ENCODE measurements at places on chromosomes 3 and 15.

DNA sequence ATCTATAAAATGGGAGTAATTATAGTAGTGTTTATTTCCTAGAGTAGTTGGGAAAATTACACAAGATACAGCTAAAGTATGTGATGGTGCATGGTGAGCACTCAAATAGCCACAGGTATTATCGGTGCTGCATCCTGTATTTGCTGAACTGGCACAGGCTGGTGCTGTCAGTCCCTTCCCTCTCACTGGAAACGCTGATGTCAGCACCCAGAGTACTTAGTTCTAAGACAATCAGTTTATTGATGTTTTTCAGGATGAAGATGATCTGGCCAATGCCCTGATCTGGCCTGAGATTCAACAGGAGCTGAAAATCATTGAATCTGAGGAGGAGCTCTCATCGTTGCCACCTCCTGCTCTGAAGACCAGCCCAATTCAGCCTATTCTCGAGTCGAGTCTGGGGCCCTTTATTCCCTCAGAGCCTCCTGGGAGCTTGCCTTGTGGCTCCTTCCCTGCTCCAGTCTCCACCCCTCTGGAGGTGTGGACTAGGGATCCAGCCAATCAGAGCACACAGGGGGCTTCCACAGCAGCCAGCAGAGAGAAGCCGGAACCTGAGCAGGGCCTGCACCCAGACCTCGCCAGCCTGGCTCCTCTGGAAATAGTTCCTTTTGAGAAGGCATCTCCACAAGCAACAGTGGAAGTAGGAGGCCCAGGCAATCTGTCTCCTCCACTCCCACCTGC, 49.7 kb downstream of the TMEM39A start:
- DNase-seq: no peak

GRCh38 chr15:84079885-84080777, 155.4 kb upstream of the GOLGA6L4 start:
- DNase-seq: peak; percentile 77

GRCh38 chr3:59426821-59427565, 377.2 kb upstream of the CFAP20DC start:
- DNase-seq: no peak

- no peak for DNase-seq
These were observed 121.6 kb downstream of the UBE2E2 start for GRCh38 chr3:23324745-23325144.

- DNase-seq: peak; percentile 37
These were observed 53.1 kb upstream of the ULK4 start for GRCh38 chr3:42014921-42015533.

DNA sequence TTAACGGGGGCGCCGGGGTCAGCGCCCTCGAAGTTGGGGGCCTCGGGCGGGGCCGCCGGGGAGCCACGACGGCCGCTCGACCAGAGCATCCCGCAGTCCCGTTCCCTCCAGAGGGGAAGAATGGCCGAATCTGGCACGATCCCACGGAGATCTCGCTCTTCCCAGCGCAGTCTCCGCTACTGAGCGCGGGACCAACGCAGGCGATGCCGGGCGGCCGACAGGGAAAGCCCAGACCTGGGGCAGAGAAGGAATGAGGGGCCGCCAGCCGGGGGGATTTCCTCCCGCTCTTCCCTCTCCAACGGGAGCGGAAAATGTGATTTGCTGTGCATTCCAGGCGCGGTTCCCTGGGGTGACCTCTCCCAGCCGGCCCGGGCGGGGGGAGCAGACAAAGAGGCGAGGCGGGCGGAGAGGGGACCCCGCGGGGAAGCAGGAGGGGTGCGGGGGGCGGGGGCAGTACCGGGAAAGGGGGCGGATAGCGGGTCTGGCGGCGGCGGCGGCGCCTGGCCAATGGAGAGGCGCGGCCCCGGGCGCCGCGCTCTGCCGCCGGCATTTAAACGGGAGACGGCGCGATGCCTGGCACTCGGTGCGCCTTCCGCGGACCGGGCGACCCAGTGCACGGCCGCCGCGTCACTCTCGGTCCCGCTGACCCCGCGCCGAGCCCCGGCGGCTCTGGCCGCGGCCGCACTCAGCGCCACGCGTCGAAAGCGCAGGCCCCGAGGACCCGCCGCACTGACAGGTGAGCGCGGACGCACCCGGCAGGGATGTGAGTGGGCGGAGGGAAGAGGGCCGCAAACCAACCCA, at the start of gene GREM1:
TSS of gene GREM1 (plus strand) at position 579 of the 801 bp plus-strand sequence. CDS start 12,687 bp downstream, outside the sequence.
- peak; percentile 91 for DNase-seq

DNA sequence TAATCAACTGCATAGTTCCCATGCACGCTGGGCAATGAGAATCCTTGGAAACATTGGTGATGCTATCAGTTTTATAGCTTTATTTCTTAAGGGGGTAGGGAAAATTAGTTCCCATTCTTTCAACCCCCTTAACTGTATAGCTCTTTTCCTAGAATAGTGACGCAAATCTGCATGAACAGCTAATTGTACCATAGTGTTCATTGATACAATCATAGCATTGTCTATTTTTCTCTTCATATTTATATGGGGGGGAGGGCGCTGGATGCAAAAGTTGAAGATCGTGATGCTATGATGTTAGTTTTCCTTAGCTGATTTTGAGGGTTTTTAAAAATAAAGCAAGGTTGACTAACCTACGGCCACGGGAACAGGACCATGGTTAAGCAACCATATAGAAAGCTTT, 32.4 kb upstream of the SAMMSON start:
- no peak for DNase-seq

GRCh38 chr3:31220431-31220830, 312.3 kb upstream of the STT3B start:
- no peak for DNase-seq

GRCh38 chr3:111260878-111261277, 189.3 kb downstream of the NECTIN3 start:
- DNase-seq: no peak

DNA sequence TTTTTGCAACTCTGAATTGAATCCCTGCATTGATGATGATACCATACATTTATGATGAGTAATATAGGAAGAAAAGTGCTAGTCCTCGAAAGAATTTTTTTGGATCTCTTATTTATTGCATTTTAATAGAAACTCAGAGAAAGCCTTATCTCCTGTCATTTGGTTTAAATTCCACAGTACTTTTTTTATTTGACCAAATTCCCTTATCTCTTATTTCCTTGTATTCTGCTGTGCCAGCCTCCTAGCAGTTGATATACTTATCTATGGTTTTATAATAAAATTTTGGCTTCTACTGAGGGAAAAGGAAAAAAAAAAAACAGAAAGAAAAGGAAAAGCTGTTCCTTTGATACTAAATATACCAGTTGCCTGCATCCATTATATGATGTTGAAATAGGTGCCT, 535.1 kb upstream of the NR2F2 start:
- no peak for DNase-seq

DNA sequence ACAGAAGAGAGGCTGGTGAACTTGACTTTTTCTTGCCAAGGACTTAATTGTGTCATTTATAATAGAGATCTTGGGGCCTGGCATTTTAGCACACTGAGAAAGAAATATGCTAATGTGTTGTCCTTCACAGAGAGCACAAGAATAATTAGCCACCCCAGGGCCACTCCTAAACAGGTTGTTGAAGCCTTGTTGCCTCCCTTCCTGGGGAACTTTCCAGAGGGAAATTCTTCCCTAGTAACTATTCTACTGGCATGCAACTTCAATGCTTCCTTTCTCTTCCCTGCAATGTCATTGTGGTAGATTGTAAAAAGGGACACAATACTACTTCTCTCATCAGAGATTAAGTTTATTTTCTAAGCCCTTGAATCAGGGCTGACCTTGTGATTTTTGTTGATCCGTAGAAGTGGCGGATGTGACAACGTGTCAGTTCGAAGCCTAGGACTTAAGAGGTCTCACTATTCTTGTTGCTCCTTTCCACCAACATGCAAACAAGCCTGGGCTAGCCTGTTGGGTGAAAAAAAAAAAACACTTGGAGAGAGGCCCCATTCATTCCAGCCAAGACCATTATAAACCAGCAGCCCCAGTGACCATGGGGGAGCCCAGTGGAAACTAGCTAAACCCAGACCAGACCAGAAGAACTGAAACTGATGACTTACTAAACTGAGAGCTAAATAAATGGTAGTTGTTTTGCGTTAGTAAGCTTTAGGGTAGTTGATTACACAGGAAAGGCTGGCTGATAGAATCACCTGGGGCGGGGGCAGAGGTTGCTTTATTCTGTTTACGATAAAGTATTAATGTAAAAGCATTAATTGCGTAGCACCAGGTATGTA, 287.2 kb downstream of the SHQ1 start:
- DNase-seq: peak; percentile 57

DNA sequence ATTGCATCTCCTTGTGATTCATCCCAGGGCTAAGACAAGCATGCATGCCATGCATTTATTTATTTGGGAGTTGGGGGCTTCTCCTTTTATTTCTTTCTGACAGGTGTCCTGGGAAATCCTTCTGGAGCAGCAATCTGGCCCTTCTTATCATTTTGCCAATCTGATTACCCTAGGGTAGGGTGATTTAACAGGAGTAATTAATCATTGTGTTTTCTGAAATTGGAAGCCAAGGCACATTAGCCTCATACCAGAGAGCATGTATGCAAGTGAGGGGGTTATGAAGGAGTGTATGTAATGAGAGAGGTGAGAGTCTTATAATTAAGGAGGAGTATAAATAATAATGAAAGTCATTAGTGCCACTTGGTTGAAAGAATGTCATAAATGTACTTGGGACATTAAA, 37.4 kb upstream of the ARPP21 start:
- no peak for DNase-seq

- no peak for DNase-seq
These were observed 26.3 kb downstream of the SCN11A start for GRCh38 chr3:39025222-39025970.

GRCh38 chr3:42537350-42537749, 34.9 kb downstream of the VIPR1 start:
- peak; percentile 8 for DNase-seq

GRCh38 chr15:48645558-48646330, at the start of gene FBN1:
Gene FBN1 (minus strand): TSS chr15:48645709. CDS start chr15:48644769, 940 bp downstream.
- DNase-seq: peak; percentile 87

DNA sequence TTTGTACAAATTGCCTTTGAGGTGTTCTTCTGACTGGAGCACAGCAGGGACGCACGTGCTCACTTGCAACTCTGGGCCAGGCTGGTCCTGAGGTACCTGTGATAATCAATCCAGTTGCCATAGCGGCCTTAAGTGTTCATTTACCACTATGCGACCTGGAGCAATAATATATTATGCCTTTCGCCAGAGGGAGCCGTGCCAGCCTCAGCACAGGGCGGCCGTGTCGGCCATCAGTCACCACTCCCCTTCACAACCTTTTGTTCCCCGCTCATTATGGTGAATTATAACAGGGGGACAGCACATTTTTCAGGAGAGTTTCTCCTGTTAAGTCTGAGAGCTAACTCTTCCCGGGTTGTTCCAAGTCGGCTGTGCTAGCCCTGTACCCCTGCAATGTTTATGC, 289.7 kb downstream of the RORA start:
- no peak for DNase-seq

DNA sequence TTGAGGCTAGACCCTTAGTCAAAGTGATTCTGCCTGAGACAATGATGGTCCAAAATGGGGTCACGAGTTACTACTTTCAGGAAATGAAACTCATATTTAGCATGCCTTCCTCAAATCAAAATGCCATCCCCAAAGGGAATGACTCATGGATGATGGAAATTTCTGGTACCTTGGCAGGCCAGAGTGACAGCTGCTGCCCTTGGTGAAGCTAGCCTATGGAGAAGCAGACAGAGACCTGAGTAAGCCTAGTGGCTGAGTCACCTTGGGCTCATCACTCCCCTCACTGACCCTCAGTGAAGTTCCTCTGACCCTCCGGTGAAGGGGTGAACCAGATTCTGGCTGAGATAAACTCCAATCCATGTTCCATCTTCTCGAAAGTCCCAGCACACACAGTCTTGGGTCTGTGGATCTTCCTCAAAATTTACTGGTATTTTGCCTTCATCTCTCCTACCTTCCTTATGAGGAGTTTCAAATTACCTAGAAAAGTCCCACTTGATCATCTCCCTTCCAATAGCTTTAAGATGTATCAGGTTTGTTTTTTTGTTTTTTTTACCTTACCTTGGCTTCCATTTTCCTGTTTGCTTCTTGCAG, 54.5 kb upstream of the ABHD17C start:
- DNase-seq: no peak

DNA sequence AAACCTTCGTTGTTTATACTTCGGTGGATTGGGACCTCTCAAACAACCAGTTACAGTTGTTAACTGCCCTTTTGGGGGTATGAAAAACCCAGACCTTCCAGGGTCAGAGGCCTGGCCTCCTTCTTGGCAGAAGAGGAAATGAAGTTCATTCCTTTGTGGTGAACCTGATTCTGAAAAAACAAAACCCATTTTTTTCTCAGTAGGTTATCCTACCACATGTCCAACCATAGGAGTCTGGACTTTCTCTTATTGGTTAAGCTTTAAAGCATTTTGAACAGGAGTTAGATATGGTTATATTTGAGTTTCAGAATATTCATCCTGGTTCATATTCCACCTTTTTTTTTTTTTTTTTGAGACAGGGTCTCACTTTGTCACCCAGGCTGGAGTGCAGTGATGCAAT, 7.2 kb upstream of the LACTB start:
- no peak for DNase-seq

- no peak for DNase-seq
These were observed 393.1 kb upstream of the ARRDC4 start for GRCh38 chr15:97567411-97567810.

DNA sequence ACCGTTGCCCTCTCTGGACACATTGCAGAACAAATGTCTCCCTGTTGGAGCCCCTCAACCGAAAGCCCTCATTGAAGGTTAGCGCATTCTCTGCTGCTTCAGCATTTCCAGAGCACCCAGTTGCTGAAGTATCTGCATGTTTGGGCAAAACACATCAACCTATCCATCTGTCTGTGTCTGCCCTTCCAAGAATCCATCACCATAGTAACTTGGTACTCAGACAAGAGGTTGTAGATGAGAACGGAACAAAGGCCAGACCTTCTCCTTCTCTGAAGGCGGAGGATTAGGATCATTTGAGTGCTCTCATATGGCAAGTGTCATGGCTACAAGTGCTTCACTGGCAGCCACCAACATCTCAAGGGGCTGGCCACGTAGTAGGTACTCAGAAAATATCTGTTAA, 23.1 kb upstream of the RHO start:
- no peak for DNase-seq

DNA sequence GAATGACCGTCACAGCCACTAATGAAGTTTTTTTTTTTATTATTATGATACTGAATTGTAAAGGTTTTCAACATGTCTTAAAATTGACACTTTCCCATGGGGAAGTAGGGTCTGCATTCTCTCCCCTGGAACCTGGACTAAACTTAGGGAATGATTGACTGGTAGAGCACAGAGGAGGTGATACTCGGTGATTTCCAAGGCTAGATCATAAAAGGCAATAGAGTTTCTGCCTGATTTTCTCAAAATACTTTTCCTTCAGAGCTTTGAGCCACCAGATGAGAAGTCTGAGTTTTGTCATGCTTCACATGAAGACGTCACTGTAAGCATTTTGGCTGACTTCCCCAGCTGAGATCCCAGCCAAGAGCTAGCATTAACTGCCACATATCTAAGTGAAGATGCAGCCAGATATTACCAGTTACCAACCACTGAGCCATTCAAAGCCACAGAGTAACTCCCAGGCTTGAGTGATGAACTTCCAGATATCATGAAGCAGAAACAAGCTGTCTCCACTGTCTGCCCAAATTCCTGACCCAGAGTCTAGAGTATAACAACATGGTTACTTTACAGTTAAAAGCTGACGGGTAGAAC, 105.8 kb downstream of the LSAMP start:
- no peak for DNase-seq

All from H7 (cell line).